ENCODE measurements at places on chromosomes 2 and 18. TPM values are rescaled to one million over a fixed set of nuclear protein-coding genes. Genes with fewer than 3 reads are reported as not detected.

- DNase-seq: no peak
Measured at GRCh38 chr18:7597500-7597899, 30.4 kb downstream of the PTPRM start.

DNA sequence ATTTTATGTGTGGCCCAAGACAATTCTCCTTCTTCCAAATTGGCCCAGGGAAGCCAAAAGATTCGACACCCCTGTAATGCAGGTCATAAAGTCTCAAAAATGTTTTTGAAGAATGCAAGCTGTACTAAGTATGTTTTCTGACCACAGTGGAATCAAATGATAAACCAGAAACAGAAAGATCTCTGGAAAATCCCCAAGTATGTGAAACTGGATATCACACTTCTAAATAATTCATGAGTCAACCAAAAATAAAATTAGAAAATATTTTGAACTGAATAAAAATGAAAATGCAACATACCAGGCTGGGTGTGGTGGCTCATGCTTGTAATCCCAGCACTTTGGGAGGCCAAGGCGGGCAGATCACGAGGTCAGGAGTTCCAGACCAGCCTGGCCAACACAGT is 34.1 kb upstream of the UBE2F start:
- DNase-seq: peak; percentile 90

DNA sequence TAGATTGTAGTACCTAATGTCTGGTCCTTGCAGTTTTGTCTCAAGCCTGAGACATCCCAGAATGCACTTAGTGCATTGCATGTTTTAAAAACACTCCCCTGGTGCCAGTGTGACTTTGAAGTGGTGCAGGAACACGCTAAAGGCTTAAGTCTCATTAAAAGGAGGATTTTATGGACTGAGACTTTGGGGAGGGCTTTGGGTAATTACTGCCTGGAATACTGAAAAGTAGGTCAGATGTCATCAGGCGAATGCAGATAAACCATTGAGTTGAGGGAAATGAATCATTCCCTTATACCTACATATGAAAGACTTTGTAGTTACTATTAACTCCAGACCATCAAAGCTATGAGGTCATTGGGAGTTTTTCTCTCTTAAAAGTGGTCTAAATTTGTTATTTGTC is 3.0 kb upstream of the OSBPL1A start:
- no peak for DNase-seq

- no peak for DNase-seq
Measured at GRCh38 chr18:73728657-73729056, 419.0 kb downstream of the FBXO15 start.

- no peak for DNase-seq
Measured at GRCh38 chr2:241324775-241325174, 9.1 kb downstream of the SEPTIN2 start.

GRCh38 chr18:4789506-4789905 is 334.4 kb upstream of the DLGAP1 start:
- DNase-seq: no peak

DNA sequence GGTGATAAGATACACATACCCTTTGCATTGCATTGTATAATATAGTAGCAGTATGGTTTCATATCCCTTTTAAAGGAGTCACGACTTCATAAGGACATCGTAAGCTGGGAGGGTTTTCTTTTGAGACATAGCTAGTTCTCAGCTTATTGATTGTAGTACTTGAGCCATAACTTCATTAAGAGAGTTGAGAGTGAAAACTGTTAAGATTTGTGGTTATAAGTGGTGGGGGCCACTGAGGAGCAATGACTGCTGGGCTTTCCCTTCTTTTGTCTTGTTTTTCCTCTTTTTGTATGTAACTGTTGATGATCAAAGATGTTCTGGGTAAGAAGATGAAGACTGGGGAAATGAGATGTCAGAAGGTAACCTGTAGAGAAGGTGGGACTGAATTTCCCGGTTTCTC is 11.0 kb downstream of the EIF5B start:
- DNase-seq: no peak

- peak; percentile 36 for DNase-seq
Measured at GRCh38 chr2:43073401-43073825, 153.0 kb downstream of the ZFP36L2 start.

- DNase-seq: no peak
Measured at GRCh38 chr2:10149635-10150034, 27.1 kb downstream of the RRM2 start.

DNA sequence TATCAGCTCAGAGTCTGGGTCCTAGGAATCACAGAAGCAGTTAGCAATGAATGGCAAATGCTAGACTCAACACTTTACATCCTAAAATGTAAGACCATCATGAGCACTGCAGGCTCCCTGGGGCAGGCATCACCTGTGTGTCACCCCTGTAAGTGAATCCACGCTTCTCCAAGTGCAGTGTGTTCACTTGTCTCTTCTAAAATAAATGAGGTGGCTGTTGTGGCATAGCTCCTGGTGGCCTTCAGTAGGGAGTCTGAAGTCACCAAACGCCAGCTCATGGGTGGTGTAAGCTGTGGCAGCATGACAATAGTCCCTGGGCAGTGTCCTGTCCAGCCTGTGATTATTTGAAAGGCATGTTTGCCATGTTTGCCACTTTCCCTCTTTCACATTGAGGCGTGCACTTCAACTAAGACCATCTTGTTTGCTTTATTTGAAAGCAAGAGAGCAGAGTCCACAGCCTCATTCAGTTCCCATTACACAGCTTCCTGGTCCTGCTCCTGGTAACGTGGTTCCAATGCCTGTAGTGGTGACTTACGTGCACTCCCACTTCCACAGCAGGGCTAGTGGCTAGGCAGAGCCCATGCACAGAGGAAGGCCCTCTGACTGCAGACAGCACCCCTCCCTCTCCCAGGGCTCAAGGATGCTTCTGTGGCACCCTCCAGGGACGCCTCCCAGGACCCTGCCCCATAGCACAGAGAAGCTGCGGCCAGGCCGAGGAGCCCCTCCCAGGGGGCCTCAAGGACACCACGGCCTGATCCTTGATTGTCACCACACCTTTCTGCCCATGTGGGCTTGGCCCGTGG is 24.3 kb downstream of the COA5 start:
- DNase-seq: no peak

- no peak for DNase-seq
Measured at GRCh38 chr2:122150524-122151280, 395.3 kb downstream of the TSN start.

DNA sequence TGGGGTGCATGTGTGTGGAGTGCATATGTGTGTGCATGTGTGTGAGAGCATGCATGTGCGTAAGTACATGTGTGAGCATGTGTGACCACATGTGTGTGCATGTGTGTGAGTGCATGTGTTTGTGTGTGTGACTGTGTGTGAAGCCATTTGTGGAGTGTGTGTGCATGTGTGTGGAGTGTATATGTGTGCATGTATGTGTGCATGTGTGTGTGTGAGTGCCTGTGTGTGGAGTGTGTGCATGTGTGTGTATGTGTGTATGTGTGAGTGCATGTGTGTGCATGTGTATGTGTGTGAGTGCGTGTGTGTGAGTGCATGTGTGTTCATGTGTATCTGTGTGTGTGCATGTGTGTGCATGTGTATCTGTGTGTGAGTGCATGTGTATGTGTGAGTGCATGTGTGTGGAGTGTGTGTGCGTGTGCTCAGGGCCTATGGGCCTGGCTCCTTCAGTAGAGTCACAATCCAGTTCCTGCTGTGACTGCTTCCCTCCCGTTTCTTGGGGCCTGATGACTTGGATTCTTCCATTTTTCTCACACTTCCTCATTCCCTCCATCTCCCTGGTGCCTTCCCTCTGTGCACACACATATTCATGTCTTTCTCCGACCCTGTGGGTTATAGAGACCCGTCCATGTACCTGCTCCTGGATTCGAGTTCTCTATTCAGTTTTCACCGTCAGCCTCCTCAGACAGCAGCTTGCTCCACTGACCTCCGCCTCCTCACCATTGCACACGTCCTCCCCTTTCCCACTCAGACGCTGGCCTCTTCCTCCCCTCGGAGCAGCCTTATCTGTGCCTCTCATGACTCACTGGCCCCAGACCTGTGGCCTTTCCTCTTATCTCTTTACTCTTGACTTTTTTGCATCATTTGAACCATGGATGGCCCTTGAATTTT is 25.2 kb downstream of the TOGARAM2 start:
- DNase-seq: no peak

DNA sequence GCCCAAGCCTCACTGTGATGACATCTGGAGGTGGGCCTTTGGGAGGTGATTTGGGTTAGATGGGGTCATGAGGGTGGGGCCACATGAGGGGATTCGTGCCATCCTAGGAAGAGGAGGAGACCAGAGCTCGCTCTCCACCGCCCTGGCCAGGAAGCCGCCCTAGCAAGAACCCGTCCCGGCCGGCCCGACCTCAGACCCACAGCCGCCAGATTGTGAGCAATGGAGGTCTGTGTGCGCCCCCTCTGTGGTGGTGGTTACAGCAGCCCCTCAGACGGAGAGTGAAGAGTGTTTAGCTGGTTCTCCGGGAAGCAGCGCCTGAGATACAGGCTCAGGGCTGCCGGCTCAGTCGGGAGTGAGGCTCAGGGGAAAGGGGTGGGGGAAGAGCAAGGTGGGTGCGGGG is 83.3 kb downstream of the RTP5 start:
- no peak for DNase-seq

DNA sequence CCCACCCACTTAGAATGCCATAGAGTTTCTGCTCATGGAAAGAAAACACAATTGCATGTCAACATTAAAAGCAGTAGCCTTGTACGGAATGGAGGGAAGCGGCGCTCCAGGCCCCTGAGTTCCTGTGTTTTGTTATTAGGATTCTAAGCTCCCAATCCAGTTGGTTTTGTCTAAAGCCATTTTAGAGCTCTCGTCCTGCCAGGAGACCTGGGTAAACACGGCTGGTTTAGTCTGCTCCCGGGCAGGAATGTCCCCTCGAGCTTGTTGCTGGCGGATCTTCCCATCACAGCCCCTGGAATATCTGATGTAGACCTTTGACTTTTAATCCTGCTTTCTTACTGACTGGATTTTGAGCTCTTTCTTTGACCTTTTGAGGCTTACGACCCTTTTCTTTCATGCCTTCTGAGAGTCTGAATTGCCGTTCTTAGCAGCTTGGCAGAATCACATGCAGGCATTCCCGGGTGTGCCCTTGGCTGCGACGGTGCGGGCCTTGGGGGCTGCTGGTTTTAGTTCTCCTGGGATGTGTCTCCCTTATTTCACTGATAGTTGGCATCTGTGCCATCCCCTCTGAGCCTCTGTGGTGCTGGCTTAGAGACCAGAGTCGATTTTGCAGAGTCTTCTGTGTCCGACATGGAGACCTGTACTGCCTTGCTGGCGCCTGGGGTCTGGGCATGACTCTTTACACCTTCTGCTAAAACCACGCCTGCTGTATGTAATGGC is 25.4 kb downstream of the GREB1 start:
- DNase-seq: no peak

DNA sequence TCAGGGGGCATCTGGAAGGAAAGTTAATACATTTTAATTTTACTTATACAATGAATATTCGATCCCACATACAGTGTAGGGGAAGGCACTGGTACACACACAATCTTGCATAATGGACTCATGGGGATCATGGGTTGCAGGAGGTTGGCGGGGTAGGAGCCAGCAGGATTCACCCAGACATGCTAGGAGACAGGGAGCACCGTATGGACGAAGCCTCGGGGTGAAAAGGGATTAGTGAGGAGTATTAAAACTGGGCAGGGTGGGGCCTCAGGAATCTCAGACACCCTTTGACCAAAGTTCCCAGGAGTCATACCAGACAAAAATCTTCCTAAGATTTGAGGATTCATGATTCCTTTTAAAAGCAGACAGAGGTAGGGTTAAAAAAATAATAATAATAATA is 140.8 kb downstream of the BCL11A start:
- DNase-seq: no peak

GRCh38 chr2:47620770-47621437 is 162.0 kb upstream of the MSH6 start:
- DNase-seq: no peak

DNA sequence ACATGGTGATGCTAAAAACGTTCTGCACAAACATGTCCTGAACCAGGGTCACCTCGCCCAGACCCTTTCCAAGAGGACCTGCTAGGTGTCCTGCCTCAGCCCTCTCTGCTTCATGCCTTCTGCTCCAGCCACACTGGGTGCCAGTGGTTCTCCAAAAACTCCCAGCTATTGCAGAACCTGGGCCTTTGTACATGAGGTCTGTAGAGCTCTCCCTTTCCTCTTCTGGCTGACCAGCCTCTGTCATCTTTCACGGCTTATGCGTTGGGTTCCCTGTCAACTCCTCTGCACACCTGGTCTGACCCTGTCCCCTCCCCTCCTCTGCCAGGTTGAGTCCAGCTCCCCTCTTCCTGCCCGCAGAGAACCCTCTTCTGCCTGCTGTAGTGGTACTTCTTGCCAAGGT is 35.5 kb upstream of the IGFBP5 start:
- no peak for DNase-seq

DNA sequence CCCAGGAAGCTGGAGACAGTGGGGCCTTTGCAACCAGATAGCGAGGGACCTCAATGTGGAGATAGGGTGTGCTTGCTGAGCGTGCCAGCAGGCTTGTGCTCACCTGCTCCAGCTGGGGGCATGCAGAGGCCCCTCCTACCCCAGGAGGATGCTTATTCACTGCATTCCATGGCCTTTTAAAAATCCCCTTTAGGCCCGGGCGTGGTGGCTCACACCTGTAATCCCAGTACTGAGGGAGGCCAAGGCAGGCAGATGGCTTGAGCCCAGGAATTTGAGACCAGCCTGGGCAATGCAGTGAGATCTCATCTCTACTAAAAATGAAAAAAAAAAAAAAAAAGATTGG is 54.5 kb downstream of the ODC1 start:
- no peak for DNase-seq

DNA sequence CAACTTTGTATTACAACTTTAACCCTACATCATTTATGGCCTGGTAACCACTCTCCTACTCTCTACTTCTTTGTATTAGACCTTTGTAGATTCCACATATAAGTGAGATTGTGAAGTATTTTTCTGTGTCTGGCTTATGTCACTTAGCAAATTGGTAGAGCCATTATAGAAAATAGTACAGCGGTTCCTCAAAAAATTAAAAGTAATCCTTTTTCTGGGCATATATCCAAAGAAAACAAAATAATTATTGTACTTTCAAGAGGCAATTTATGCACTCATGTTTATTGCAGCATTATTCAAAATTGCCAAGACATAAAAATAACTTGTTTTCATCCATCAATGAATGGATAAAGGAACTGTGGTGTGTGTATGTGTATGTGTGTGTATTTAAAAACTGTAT is 537.5 kb upstream of the FSIP2 start:
- no peak for DNase-seq

MC2R gene
- total RNA-seq: not detected

TMEM185B gene
- 16.4 TPM for total RNA-seq

OXER1 gene
- not detected for total RNA-seq

NEMP2 gene
- 2.2 TPM for total RNA-seq

AKAIN1 gene
- not detected for total RNA-seq

ORMDL1 gene
- total RNA-seq: 39.2 TPM

PREB gene
- total RNA-seq: 36.1 TPM

DARS1 gene
- 136 TPM for total RNA-seq

ADD2 gene
- total RNA-seq: not detected

NEDD4L gene
- total RNA-seq: 10.0 TPM

FAP gene
- 71.0 TPM for total RNA-seq

CCL20 gene
- total RNA-seq: not detected

FAM124B gene
- not detected for total RNA-seq

Measured in IMR-90 (cell line).